ENCODE measurements at places on chromosomes 16 and 17.

DNA sequence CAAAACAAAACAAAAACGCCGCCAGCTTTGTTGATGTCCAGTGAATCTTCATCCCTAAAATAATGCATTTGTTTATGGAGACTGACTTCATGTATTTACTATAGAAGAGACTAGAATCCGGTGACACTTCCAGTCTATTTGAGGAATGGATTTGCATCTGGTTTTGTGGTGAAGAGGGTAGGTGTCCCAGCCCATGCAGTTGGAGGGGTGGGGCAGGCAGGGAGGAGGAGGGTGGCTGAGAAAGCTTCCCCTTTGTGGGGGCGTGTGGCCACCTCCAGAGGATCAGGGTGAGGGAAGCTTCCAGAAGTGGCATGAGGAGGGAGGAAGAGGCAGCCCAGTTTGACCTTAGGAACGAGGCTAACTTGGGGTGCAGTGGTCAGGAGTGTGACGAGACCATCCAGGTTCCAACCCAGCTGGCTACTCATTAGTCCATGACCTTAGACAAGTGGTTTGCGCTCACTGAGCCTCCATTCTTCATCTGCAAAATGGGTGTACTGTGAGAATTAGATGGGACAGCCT is 69.5 kb downstream of the CMIP start:
- no peak for DNase-seq

DNA sequence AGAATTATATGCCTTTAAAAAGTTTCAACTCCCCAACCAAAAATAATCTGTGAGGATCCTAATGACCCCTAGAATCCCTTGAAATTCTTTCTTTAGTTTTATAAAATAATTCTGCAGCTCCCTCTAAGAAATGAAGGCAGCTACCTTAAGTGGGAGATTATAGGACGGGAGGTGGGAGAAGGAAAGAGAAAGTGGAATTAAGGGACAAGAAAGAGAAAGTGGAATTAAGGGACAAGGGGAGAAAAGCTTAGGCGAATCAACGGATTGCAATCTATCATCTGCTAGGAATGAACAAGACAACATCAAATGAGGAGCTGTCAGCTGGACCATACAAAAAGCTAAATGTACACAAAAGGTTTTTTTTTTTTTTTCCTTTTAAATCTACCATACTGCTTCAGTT is 262.0 kb downstream of the ZFHX3 start:
- DNase-seq, result no peak

DNA sequence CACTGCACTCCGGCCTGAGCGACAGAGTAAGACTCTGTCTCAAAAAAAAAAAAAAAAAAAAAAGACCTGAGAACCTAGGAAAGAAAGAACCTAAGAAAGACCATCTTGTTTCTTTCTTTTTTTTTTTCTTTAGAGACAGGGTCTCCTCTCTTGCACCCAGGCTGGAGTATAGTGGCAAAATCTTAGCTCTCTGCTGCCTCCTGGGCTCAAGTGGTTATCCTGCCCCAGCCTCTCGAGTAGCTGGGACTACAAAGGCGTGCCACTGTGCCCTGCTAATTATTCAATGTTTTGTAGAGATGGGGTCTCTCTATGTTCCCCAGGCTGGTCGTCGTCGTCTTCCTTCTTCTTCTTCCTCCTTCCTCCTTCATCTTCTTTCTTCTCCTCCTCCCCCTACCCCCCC is 7.8 kb upstream of the BIRC5 start:
- no peak for DNase-seq

DNA sequence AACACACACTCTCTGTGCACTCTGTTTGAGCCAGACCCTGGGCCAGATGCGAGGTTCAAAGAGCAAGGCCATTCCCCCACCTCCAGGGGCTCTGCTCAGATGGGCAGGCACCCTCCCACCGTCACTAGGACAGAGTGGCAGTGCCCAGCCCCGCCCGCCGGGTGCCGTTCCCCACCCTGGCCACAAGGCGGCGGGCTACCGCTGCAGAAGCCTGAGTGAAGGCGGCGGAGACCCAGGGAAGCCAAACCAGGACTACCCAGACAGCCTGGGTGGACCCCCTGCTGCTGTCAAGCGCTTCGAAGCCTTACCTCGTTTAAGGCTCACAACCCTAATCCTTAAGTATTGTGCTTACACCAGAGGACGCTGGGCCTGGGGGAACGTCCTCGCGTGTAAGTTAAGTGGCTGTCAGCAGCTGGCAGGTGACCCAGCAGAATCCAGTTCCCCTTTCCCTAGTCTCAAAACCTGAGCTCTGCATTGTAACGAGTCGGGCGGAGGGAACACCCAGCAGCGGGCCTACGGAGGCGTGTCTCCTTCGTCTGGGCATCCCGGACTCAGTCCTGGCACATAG is 4.5 kb downstream of the ARHGAP27 start:
- peak; percentile 73 for DNase-seq

GRCh38 chr16:85324488-85324887 is 212.2 kb upstream of the CIBAR2 start:
- no peak for DNase-seq

DNA sequence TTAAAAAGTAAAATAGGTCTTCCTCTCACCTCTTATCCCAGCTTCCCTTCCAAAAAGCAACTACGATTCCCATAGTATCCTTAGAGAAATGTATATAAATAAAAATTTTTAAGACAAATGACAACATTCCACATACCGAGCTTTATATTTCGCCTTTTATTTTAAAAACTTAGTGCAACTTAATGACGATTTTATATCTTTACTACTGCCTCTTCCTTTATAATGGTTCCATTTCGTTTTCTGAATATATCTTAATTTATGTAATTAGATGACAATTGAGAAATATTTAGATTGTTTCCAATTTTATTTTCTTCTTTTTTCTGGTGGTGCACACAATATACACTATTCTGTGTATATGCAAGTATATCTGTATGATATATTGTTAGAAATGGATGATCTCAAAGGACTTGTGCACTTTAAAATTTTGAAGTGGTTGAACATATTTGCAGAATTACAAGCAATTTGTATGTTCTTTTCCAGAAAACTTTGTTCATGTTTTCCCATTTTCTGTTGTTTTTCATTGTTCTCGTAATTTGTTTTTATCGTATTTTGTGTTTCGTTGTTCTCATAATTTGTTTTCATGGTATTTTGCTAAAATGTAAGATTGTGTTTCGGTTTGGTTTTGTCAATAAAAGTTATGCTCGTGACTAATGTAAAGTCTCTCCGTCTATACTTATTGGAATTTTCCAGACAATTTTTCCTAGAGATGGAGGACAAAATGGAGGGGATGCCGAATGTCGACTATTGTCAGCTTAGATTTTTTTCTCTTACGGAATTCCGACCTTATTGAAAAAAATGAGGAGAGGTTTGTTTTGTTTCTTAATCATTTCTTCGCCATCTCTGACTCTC is 20.4 kb upstream of the HOXB13 start:
- no peak for DNase-seq

GRCh38 chr17:49012769-49013255 is 15.6 kb downstream of the IGF2BP1 start:
- DNase-seq, result no peak

DNA sequence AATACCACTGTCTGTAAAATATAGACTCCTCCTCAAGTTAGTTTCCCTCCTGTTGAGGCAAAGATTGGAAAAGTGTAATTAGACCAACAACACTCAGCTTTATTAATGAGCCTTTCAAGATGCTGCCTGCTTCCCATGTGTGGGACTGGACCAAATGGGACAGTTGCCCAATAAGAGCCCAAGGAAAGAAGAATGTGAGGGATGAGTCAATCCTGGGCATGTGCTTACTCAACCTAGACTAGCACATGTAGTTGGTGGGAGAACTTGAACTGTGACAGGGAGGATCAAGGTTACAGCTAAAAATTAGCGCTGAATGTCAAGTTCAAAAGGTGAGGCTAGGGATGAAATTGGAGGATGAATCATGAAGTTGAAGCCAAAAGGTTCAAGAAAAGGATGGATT is 435.5 kb downstream of the CA10 start:
- no peak for DNase-seq

- no peak for DNase-seq
Observed at GRCh38 chr17:41446806-41447205, 6.0 kb upstream of the KRT38 start.

GRCh38 chr17:6775871-6776405 is at the start of gene FBXO39:
Gene FBXO39 (plus strand): TSS chr17:6776215. CDS start chr17:6779869, 3,654 bp downstream.
- DNase-seq, result no peak

DNA sequence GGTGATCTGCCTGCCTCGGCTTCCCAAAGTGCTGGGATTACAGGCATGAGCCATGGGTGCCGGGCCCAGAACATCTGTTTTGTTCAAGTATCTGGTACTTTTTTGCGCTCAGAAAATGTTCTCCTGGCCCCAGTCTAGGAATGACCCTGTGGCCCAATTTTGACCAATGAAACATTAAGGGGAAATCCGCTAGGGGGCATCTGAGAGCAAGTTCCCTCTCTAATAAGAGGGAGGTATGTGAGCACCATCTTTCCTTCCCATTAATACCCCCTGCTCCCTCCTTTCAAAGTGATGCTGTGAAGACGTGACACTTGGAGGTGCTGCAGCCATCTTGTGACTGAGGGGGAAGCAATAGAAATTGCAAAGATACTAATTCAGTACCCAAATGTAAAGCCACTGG is 16.5 kb upstream of the CLEC3A start:
- DNase-seq, result no peak

DNA sequence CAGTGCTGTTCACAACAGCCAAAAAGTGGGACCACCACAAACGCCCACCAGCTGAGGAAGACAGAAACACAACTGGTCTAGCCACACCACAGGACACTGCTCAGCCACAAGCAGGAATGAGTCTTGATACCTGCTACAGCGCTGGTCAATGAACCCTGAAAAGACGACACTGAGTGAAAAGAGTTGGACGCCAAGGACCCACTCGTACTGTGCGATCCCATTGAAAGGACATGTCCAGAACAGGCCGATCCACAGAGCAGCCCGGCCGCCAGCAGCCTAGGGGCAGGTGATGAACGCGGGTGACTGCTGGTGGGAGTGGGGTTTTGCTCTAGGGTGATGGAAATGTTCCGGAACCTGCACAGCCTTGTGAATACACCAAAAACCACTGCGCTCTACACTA is 10.6 kb upstream of the SLC38A8 start:
- DNase-seq, result no peak

DNA sequence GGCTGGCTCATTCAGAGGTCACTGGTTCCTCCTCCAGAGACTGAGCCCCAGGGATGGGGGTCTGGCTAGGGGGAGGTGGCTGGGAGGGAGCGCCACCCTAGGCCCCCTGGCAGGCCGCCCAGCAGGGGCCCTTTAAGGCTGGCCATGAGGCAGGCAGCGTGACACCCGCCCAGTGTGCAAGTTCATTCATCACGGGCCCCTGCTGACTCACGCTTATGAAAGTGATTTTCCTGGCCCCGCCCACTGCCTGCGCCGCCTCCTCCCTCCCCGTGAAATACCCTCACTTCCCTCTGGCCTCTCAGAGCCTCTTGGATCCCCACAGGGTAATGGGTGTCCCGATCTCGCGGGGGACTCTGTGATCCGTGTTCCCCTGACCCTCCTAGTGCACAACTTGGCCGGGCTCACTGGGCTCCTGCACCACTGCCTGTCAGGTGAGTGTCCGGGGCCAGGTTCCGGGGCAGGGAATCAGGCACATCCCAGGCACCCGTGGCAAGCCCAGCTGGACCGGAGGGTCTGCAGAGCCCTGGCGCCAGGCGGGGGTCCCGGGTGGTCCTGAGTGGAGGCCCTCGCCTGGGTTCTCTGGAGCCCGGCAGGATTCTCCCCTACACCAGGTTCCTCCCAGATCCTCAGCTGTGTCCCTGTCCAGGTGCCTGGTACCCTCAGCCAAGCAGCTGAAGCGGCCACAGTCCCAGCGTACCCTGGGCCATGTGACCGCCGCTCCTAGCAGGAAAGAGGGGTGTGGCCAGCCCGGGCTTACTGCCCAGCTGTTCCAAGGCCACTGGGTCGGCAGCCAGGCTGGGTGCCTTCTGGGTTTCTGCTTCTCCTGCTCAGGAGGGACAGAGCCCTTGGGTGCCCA is at the start of gene OSGIN1:
Gene OSGIN1 (plus strand): TSS at position 301 of the 856 bp plus-strand sequence. CDS start 4,432 bp downstream, outside the sequence.
- peak; percentile 46 for DNase-seq

- no peak for DNase-seq
Observed at GRCh38 chr17:77943971-77944370, 14.5 kb upstream of the TNRC6C start.

GRCh38 chr16:10150906-10151305 is 31.3 kb downstream of the GRIN2A start:
- DNase-seq, result no peak

DNA sequence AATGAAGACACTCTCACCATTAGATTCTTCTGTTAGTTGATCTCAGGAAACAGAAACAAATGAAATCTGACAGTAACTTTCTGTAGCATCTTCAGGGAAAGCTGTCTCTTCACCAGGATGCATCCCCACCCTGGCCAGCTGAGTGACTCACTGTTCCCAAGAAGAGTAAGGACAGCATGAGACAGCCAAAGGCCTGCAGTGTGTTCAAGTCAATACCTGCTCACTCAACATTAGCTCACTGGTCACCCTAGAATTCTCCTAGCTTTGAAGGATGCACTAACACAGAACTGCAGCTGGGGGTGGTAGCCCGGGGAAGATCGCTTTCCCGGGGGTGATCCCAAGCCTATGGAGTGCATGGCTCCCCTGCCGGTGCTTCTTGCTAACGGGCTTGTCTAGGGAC is 28.2 kb upstream of the CLEC18B start:
- no peak for DNase-seq

DNA sequence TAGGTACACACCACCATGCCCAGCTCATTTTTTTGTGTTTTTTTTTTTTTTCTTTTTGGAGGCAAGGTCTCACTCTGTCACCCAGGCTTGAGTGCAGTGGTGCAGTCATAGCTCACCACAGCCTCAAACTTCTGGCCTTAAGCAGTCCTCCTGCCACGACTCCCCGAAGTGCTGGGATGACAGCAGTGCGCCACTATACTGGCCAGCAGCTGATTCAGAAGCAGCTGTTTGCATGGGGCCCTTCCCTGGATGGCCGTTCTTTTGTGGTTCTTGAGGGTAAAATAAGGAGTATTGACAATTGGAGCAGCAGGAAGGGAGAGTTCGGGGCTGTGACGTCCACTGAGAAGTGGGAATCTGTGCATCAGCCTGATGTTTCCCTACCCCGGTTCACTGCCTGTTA is 41.6 kb downstream of the KIAA0513 start:
- DNase-seq, result no peak

GRCh38 chr16:1884889-1885288 is 12.9 kb upstream of the MEIOB start:
- no peak for DNase-seq

DNA sequence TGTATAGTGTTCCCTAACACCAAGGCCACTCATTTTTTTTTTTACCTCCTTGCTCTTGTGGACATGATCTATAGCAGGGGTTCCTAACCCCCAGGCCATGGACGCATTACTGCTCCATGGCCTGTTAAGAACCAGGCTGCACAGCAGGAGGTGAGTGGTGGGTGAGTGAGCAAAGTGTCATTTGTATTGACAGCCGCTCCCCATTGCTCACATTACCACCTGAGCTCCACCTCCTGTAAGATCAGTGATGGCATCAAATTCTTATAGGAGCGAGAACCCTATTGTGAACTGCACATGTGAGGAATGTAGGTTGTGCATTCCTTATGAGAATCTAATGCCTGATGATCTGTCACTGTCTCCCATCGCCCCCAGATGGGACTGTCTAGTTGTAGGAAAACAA is 342.0 kb downstream of the SOX9 start:
- DNase-seq, result no peak

DNA sequence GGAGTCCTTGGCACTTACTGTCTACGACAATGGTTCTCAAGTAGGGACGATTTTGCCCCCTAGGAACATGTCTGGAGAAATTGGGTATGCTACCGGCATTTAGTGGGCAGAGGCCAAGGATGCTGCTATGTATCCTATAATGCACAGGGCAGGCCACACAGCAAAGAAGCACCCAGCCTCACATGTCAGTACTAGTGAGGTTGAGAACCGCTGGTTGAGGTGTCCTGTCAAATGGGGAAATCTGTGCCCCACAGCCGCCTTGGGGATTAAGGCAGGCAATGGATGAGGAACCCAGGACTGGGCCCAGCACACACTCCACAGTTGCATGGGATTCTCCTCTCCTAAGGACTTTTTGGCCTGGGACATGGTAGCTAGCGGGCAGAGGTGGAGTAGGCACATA is 86.7 kb upstream of the TOB1 start:
- no peak for DNase-seq

Measured in activated T-helper 9 cell treated with anti-CD3 and anti-CD28 coated beads, Interleukin-2, amount 50 U/mL, for 16 hours (primary cell).